ENCODE measurements at places on chromosomes 3 and 15.

DNA sequence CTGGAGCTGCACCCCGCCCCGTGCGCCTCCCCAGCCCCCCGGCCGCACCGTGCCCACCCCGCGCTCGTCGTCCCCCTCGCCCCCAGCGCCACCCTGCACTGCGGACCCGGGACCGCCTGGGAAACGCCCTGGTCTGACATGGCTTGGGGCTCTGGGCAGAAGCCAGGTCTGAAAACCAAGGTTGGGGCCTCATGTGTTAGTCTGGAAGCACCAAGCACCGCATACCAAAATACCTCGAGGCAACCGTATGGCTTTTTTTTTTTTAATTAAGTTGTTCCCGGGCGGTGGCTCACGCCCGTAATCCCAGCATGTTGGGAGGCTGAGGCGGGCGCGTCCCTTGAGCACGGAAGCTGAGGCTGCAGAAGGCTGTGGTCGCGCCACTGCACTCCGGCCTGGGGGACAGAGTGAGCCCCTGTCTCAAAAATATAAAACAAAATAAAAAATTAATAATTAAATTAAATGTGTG lies 91.5 kb upstream of the CHD2 start:
- peak; percentile 22 for DNase-seq

- no peak for DNase-seq
These were observed 45.9 kb downstream of the DAPK2 start for GRCh38 chr15:64000183-64000951.

GRCh38 chr3:186254676-186255650 lies 107.1 kb downstream of the DGKG start:
- peak; percentile 19 for DNase-seq

- DNase-seq, result no peak
These were observed 93.6 kb upstream of the NMNAT3 start for GRCh38 chr3:139771331-139771730.

GRCh38 chr3:180782195-180782984 lies 103.1 kb upstream of the CCDC39 start:
- DNase-seq, result no peak

DNA sequence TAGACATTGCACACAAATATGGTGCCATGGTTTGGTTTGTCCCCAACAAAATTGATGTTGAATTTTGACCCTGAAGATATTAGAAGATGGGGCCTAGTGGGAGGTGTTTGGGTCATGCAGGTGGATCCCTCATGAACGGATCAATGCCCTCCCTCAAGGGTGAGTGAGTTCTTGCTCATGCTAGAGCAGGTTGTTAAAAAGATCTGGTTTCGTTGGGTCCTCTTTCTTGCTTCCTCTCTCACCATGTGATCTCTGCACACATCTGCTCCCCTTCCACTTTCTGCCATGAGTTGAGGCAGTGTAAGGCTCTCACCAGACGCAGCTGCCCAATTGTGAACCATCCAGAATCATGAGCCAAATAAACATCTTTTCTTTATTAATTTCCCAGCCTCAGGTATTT lies 87.8 kb upstream of the MDFIC2 start:
- DNase-seq, result no peak

DNA sequence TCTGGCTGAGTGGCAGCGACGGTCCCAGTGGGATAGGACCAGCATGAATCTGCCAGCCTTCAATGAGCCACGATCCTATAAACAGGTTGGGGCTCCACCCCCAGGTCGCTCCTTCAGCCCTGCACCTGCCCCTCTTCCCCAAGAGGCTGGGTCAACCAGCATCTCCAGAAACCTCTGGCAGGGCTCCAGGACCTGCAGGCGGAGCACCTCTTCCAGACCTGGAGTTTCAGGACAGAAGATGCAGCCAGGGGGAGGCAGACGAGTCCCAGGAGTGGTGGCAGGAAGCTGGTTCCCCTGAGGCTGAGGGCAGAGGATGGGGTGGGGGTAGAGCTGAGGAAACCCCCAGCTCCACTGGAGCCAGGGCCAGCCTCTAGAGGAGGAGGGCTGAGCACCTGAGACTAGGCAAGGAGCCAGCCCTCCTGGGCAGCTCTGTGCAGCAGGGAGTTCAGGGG lies at the start of gene PLA2G4D:
Gene PLA2G4D, minus strand, starts transcription at position 51 of the 452 bp plus-strand sequence. CDS start 103 bp downstream, outside the sequence.
- no peak for DNase-seq

GRCh38 chr15:87118435-87118834 lies 1038.8 kb downstream of the AGBL1 start:
- DNase-seq, result no peak

GRCh38 chr15:83123529-83123928 lies 16.1 kb downstream of the TM6SF1 start:
- DNase-seq, result no peak

GRCh38 chr15:77864211-77865105 lies 213.1 kb downstream of the TBC1D2B start:
- DNase-seq, result no peak

DNA sequence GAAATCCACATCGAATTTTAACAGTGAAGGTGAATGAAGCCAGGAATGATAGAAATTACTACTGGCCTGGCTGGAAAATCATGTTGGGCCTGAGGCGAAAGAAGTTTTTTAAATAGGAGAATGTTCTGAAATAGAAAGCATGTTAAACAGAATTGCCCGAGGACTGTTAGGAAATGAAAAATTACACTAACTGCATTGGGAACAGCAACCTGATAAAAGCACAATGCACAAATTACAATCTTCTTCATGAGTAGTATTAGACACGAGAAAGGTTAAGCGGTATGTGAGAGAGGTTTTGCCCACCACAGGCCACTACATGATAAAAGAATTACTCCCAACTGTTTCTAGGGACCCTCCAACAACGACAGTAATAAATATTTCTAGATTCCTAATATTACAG lies 18.9 kb downstream of the GBE1 start:
- no peak for DNase-seq

- no peak for DNase-seq
These were observed 139.1 kb downstream of the ADAMTSL3 start for GRCh38 chr15:83793069-83793468.

GRCh38 chr15:61141497-61142125 lies 87.5 kb downstream of the RORA start:
- no peak for DNase-seq

GRCh38 chr3:40923143-40923542 lies 276.2 kb upstream of the CTNNB1 start:
- no peak for DNase-seq
